ENCODE measurements at places on chromosomes 11 and 22.
A peak's percentile ranks its signal among the peaks of the same experiment; 100 is the strongest.

DNA sequence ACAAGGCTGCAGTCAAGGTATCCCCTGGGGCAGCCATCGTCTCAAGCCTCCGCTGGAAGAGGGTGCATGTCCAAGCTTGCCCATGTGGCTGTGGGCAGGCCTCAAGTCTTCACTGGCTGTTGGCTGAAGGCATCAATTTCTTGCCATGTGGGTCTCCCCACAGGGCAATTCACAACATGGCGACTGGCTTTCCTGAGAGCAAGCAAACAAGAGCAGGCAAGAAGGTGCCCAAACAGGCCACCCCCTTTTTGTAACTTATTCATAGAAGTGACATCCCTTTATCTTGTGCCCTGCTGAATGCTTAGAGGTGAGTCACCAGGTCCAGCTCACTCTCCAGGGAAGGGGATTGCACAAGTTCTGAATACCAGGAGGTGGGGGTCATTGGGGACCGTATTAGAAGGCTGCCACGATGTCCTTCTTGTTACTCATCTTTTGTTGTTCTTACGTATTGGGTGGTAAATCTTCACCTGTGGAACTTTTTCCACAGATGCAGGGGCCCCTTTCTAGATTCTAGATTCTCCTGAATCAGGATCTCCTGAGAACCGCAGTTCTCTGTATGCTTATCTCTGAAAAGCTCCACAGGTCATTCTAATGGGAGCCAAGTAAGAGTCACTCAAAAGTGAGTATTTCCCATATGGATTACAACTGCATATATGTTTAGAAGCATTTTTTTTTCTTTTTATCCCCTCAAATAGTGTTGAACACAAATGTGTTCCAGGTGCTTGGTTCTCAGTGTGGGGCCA, 44.2 kb upstream of the MICAL2 start:
- no peak for DNase-seq

- no peak for DNase-seq
Measured at GRCh38 chr22:37163575-37164504, 14.1 kb upstream of the IL2RB start.

DNA sequence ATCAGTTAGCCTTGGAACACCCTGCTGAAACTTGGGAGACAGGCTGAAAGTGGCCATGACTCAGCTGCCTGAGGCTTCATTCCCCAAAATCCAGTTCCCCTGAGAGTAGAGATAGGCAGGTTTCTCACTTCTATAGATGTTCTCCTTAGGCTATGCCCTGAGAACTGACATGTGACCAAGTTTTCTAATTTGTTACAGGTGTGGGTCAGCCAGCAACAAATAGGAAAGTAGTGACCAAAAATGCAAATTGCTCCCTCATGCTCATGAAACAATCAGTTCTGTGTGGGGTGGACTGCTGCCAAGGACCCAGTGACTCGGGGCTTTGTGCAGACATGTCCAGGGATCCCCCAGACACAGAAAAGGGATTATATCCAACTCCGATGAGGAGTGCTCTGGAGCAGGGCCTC, 7.3 kb upstream of the CCDC15 start:
- DNase-seq: no peak

GRCh38 chr11:61828629-61829407, 718 bp downstream of the FADS2 start:
- DNase-seq: peak; percentile 35

DNA sequence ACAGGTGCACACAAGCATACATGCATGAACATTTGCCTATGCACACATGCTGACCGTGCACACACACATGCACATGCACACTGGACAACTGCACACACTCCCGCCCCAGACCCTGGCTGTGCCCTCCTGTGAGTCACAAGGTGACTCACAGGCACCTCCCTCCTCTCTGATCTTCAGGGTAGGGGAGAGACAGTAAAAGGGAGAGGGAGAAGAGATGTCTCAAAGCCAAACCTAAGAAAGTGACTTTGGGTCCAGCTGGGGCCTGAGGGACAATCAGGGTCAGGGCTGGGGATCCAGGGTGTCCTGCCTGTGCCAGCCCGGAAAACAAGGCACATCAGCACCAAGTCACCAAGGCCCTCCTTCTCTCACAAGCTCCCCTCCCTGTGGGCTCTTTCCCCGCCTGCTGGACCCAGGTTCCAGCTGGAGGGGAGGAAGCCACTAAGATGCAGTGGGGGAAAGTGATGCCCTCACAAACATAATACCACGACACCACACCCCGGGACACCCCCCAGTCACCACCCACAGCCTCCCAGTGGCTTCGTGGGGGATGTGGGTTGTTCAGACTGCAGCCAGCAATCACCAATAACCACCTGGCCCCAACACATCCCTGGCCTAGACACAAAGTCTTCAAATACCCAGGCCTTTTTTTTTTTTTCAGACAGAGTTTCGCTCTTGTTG, 39.3 kb downstream of the PDGFB start:
- no peak for DNase-seq

DNA sequence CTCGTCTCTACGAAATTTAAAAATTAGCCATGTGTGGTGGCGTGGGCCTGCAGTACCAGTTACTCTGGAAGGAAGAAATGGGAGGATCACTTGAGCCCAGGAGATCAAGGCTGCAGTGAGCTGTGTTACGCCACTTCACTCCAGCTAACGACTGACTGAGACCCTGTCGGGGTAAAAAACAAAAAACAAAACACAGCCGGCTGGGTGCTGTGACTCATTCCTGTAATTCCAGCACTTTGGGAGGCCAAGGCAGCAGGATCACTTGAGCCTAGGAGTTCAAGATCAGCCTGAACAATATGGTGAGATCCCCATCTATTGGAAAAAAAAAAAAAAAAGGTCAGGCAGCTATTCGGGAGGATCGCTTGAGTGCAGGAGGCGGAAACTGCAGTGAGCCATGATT, 2.4 kb downstream of the PAFAH1B2 start:
- DNase-seq: no peak

DNA sequence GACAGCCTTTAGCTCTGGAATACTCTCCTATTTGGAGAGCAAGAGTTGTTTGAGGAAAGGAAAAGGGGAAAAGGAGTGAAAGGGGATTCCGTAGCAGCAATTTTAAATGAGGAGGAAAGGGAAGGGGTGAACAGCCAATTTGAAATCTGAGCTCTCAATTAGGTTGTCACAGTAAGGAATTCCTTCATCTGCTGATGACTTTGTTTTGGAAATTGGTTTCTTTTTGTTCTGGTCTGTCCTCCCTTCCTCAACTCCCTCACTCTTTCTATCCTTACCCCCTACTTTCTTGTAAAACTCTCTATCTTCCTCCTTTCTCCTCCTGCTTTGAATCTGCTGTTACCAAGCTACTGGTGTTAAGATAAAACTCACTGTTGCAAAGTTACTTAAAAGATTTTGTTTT, 1155.6 kb downstream of the DLG2 start:
- DNase-seq: no peak

GRCh38 chr11:9313648-9314290, 624 bp downstream of the TMEM41B start:
- no peak for DNase-seq

DNA sequence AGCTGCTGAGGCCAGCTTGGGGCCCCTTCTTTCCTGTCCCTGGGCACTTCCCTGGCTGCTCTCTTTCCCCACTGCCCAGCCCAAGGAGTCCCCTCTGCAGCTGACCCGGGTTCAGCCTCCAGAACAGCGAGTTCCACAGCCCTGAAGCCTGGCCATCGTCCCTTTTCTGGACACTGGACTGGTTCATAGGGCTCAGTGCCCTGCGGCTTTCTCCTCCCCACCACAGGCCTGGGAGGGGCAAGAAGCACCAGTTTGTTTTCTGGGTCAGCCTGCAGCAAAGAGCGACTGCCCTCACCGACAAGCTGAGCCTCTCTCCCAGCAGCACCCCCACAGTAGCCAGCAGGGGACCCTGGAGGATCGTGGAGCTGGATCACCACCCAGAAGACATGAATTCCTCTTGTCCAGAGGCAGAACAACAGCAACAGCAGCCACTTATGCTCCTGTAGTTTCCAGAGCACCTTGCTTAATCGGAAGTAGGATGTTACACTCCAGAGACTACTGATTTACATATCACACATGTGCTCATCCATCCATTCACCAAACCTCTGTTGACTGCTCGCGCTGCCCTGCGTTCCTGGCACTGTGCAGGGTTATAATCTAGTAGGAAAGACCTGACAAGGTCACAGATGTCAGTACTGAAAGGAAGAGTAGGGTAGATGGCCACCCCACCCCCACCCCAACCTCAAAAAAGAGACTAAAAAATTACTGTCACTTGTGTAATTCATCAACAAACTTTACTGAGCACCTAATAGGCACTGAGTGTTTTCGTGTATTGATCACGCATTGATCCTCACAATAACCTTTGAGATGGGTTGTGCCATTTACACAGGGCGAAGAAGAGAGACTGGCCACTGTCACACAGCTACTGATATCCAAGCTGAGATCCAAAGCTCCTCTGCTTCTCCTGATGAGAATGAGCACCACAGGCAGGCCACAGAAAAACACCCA, 13.0 kb upstream of the CXCR5 start:
- peak; percentile 16 for DNase-seq

DNA sequence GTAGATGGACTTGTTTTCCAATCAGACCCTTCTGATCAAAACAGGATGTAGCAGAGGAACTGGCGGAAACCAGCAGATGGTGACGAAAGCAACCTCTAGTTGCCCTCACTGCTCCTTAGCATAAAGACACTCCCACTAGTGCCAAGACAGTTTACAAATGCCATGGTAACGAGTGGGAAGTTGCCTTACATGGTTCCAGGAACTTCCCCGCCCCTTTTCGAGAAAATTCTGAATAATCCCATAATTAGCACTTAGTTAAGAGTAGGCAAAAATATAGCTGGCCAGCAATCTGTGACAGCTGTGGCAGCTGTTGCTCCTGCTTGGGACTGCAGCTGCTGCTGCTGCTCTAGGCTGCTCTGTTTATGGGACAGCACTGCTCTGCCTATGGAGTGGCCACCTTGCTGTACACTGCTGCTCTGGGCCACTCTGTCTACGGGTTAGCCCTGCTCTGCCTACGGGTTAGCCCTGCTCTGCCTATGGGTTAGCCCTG, 33.4 kb upstream of the SORL1 start:
- no peak for DNase-seq

DNA sequence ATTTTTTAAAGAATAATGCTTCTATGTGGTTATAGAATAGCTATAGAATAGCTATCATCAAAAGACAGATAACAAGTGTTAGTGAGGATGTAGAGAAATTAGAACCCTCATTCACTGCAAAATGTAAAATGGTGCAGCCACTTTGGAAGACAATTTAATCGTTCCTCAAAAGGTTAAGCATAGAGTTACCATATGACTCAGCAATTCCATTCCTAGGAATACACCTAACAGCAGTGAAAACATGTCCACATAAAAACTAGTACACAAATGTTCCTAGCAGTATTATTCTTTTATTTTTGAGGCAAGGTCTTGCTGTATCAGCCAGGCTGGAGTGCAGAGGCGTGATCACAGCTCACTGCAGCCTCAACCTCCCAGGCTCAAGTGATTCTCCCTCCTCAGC, 34.0 kb downstream of the RTL6 start:
- no peak for DNase-seq

DNA sequence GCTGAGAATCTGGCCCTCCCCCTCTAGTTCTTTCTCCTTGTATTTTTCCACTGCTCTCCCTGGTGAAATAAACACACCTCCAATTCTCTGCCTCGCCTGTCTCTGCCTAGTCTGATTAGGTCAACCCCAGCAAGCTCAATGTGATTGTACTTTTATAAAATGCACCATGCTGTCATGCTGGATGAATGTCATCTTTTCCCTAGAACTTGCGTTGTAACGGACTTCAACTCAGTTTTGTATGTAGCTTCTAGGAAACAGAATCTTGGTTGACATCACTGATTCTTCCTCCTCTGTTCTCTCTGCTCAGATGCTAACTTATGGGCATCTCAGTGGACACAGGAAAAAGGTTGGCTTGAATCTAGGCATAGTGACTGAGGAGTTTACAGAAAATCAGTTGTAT, 261.9 kb upstream of the ISX start:
- no peak for DNase-seq

DNA sequence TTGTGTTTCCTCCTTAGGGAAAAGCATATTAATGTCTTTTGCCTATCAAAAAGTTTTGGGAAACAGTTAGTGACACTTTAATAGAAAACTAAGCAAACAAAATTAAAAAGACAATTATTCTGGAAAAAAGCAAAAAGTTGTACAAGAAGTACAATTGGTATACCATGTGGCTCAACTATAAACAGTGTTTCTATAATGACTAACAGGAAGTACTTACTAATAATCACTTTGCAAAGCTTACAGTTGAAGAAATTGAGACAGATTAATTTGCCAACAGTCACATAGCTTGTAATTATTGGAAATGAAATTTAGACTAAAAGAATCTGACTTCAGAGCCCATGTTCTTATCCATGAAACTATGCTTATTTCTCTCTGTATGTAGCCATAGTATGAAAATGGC, 24.7 kb downstream of the PPME1 start:
- DNase-seq: no peak

DNA sequence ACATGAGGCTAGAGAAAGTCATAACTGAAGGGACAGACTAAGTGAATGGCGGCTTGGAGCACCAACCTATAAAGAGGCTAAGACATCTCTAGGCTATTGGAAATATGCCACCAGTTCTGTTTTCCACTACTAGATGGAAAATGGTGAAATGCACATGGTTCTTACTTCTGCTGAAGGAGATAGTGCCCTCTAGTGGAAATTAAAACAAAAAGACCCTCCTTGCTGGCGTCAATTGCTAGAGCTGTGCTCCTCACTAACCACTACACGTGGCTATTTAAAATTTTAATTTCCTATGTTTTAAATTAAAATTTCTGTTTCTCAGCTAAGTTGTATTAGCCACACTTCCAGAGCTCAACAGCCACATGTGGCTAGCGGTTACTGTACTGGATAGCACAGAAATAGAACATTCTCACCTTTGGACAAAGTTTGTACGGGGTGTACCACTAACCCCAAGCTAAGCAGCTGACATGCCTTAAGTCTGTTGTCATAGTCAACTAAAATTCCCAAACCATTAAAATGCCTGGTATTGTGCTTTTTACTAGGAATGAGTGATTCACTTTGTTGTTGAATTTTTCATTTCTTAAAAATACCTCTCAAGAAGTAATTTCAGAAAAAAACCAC, 34.1 kb upstream of the CALCA start:
- no peak for DNase-seq

GRCh38 chr11:65897020-65897471, 3.1 kb downstream of the FOSL1 start:
- DNase-seq: no peak

DNA sequence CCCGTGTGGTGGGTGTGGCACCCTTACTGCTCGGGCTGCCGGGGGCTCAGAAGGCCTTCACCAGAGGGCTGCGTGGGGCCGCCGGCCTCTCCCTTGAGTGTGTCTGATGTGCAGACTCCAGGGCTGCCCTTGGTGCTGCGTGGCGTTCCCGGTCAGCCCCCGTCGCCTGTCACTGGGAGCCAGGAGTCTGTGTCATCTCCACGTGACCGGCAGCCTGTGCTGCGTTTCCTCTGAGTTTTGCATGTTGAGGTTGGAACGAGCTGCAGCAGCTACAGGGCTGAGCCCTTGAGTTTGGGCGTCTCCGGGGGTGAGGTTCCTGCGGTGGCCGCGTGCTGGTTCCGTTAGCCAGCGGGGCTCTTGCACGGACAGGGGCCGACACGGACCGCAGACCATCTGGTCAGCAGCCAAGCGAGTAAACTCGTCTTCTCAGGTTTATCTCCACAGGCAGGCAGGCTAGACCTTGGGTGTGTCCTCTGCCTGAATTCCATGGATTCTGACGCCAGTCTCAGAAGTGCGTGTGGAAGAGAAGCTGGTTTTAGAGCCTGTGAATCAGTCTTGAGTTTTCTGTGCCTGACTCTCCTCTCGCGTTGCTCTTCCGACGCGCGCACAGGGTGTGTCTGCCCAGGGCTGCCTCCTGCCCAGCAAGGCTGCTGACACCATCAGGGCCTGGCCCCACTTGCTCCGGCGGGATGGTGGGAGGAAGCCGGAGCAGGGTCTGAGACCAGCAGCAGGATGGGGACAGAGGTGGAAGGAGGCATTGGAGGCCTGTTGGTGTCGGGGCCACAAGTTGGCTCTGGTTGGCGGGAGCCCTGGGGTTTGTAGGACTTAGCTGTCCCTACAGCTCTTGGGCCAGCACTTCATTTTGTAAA, 10.5 kb downstream of the PTDSS2 start:
- no peak for DNase-seq

All from neural crest cell (in vitro differentiated cells).